M059J (cell line): ENCODE measurements at places on chromosomes 2 and 18.

DNA sequence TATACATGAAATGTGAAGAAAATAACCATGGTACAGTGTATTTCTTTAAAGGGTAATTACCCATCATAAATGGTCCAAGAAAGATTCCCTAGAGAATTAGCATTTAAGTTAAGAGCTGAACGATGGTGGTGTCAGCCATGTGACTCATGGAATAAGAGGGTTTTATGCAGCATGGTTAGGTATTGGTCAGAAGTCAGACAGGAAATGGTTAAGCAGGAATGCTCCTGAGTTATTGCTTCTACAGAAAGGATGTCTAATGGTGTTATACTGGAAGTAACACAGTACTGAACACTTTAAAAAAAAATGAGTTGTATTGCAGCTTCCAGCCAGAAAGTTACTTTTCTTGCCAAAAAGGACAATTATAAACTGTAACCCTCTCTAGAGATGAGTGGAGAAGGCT lies 72.7 kb upstream of the UBE2E3 start:
- peak; percentile 82 for DNase-seq

DNA sequence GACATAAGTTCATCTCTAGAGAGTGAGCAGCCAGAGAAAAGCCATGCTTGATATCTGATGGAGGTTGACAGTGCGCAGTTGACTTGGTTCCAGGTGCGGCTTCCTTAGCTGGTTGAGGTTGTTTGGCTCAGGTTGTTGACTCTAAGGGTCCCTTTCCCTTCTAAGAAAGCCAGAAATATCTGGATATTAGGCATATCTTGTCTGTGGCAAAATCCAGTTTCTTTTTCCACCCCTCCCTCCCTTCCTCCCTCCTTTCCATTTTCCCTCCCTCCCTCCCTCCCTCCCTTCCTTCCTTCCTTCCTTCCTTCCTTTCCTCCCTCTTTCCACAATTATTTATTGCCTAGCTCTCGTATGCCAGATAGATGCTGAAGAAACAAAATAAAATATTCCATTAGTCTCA lies 82.6 kb upstream of the TNP1 start:
- DNase-seq: no peak

DNA sequence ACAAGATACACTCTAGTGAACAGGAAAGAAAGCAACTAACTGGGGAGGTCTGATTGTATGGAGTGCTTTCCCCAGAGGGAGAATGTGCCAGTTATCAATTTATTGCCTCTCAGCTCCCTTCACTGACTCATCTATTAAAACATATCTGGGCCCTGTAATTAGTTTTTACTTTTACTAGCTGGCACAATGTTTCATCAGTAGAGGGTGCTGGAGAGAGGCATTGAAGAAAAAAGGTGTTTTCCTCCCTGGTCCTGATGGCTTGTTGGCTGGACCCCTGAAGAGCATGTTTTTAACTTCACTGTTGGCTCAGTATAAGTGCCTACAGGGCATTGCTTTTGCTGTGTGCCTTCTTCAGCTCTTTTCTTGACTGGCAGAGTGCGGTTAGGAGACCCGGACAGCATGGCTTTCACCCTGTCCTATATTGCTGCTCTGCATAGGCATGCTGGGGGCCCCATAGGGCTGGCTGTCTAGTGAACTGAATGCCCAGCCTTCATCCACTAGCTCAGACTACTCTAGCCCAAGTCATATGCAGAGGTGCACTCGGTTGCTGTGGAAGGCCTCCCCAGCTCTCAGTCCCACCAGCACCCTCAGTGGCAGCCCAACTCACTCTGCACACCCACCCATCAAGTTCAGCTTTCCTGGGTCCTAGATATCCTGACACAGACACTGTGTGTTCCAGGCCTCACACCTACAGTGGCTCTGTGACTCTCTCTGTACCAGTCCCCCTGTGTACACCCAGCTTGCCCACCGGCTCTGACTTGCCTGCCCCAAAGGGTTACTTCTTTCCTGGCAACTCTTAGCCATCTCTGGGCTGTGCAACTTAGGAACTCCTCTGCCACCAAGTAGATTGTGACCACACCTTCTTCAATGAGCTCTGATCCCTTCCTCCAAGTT lies 62.3 kb upstream of the ACYP2 start:
- DNase-seq: peak; percentile 29

DNA sequence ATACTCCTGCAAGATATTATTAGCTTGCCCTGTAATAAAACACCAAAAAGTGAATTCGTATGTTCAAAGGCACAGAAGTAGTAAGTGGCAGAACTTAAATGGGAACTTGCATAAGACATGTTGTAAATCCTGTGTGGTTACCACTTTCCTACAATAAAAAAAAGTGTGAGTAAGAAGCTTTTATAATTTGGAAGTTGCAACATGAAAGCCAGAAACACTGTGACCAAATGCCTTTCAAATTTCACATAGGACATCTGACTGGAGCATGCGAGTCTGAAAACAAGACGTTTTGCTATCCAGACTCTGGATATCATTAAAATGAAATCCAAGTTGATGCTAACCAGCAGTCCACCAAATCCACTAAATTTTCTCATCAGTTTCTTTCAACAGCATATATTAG lies 886.2 kb upstream of the NRXN1 start:
- no peak for DNase-seq

- no peak for DNase-seq
Observed at GRCh38 chr2:150742094-150742493, 254.6 kb upstream of the RND3 start.

DNA sequence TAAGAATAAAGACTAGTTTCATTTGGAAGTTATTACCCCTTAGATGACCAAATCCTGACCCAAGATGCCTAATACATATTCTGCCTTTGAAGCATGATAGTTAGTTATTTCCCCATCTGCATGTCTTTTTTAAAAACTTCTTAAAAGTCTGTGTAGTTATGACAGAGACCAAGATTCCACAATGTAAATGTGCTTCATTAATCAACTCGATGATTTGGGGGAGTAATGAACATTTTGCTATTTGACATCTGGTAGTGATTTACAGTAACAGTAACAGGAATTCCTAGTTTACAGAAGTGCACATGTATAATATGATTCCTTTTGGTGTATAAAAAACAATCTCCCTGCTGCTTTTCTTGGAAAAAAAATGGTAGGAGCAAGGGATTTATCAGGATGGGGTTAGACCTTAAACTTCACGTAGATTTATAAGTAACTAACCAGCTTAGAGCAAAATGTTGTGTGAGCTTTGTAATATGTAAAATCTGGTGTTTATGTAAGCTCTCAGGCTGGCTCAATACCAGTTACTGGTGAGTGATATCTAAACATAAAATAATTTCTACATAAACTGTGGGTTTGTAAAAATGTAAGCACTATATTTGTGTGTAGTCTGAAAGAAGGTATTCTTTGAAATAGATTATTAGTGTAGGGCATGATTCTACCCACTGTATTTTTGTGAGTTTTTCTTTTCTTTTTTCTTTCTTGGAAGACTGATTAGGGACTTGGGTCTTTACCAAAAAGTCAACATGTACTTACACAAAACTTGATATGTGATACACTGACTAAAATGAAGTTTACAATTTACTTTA lies 641.6 kb downstream of the EPHA4 start:
- no peak for DNase-seq

DNA sequence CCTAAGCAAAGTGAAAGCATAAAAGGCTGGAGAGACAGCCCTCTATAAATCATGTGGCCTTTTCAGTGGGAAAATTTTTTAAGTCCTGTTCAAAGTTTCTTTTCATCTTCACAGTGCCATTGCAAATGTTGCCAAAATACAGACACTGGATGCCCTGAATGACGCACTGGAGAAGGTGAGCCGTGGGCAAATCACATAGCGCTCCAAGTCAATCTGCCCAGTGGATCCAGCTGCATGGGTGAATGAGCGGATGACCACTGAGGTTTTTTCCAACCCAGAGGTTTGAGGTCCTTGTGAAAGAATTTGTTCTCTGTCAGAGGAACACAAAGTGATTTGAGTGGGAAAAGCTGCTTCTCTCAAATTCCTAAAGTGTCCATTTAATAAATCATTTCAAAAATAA lies 11.8 kb downstream of the DAPL1 start:
- no peak for DNase-seq

GRCh38 chr2:100077456-100077855 lies 64.9 kb downstream of the AFF3 start:
- no peak for DNase-seq

DNA sequence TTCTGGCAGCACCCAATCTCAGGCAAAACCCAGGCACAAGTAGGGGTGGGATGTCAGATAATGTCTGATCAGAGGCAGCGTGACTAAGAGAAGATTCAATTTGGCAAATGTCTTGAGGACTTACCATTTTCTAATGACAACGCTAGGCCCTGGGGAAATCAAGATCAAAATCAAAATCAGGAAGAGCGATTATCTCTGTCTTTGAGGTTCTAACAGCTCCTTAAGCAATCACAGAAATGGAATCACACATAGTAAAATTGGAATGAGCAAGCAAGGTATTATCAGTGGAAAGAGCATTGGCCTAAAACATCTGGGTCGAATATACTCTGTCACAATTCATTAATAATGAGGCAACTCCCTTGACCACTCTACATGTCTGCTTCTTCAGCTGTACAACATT lies 8.6 kb upstream of the SERPINB2 start:
- DNase-seq: no peak

- peak; percentile 79 for DNase-seq
Observed at GRCh38 chr2:219252900-219253752, at the start of gene TUBA4B. TUBA4B (plus strand) TSS chr2:219253243; CDS start chr2:219253408, 165 bp downstream.

- no peak for DNase-seq
Observed at GRCh38 chr2:64303250-64303649, 150.7 kb upstream of the LGALSL start.

GRCh38 chr2:61811821-61812220 lies 42.0 kb downstream of the FAM161A start:
- no peak for DNase-seq

DNA sequence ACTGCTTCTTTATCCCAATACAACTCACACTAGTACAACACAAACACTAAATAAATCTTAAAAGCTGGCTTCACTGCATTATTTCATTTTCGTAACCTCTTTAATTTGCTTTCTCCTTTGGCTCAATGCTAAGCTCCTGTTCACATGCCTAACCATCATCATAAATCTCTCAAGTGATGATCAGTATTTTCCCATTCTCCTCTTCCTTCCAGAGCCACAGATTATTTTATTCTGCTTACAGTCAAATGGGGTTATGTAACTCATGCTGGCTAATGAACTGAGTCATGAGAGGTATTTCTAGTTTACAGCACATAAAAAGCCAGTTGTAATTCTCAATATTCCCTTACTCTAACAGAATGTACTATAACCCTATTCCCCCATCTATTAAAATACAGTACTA lies 350.4 kb upstream of the ZC3H15 start:
- DNase-seq: no peak

DNA sequence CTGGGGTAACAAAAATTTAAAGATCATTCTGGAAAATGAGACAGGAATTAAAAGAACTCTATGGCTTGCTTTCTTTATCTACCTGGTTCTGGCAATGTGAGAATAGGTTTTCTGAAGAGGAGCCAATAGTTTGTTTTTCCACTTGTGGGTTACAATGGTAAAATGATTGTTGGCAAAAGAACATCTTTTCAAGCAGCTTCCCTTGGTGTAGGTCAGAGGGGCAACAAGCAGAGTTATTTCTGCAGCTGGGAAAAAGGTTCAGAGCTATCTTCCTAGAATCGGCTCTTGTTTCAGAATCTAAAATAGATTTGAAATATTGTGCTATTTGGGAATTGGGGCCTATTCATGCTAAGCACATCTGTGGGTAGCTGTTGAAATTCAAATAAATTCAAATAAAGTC lies 11.5 kb upstream of the TSPYL6 start:
- no peak for DNase-seq

DNA sequence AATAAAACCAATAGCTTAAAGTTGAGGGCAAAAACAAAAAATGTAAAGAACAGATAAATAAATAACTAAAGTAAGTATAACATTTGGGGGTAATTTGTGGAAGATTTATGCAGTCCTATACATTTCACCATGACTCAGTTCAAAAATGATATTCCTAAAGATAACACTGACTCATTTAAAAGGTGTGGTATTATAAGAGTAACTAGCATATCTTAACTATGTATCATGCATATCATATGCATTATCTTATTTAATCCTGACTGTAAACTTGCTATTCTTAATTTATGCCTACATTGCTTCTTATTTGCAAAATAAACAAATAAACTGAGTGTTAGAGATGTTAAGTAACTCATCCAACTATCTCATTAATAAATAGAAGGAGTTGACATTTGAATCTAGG lies 726.5 kb upstream of the PKDCC start:
- no peak for DNase-seq

DNA sequence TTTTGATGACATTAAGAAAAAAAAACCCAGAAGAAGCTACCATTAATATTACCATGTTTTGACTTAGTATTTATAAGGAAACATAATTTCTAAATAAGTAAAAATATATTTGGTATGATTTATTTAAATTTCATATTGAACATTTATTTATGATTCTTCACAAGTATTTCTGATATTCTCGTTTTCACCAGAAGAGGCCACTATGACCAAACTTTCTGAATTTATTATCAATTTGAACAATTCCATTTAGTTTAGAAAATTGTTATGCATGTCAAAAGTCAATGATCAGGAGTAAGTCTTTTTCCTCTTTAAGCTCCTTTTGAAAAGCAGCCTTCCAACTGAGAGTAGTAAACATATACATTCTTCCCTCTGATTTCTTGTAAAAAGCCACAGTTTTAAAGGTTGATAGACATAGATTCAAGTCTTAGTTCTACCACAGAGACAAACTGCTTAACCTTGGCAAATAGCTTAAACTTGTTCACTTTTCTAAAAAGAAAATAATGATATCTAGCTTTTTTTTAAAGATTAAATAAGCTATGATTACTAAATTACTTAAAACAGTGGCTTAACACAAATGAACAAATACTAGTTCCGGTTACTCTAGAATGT lies 329.9 kb downstream of the TRIB2 start:
- DNase-seq: no peak

DNA sequence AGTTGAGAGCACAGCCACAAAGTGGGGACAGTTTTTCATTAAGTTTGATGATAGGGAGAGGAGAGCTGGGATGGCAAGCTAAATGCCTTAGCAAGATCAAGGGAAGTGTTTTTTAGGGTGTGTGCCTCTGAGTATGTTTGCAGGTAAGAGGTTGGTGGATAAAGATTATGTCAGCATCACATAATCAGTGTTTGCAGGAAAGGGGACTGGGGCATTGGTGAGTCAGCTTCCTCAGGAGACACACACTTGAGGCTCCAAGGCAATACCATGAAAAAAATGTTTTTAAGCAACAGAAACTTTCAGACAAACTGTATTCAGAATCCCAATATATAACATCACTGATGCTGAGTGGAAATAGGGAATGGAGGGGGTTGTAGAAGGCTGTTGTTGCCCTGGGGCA lies 25.4 kb upstream of the DTNB start:
- peak; percentile 56 for DNase-seq

- DNase-seq: peak; percentile 47
Observed at GRCh38 chr2:135820003-135820618, 16.9 kb downstream of the LCT start.
